ENCODE measurements at places on chromosomes 3 and 15.

DNA sequence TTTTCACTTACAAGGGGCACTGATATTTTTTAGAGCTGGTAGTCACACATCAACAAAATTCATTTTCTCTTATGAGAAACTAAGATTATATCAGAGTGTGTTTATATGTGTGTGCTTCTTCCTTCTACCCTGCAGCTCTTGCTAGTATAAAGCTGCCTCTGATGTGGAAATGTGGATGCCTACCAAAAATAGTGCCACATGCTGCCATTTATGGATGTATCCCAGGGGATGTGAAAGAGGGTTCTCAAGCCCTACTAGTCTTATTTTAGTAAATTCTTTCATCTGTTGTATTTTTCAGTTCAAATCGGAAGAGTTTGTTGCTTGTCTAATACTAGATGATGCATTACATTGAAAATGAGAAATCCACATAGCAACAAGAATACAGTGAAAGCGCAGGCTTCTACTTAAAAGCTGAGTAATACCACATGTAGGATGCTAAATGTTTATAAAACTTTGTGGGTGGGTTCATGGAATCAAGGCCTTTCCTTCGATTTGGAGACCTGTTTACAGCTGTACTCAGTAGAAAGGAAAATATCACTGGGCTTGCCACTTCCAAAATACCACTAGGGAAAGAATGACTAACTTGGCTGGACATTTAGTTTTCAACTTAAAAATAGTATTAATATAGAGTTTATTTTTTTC is 399.2 kb downstream of the EPHA3 start:
- no peak for DNase-seq

DNA sequence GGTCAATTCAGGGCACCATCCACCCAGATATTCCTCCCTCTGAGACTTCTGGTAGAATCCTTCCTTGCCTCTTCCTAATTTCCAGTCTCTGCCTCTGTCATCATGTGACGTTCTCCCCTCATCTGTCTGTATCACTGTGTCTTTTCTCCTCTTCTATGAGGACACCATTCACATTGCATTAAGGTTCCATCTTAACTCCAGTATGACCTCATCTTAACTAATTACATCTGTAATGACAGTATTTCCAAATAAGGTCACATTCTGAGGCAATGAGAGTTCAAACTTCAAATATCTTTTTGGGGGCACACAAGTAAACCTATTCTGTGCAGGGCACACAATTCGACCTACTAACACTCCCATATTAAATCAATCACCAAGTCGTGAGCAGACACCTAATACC is 169.7 kb downstream of the FHIT start:
- DNase-seq, result no peak

DNA sequence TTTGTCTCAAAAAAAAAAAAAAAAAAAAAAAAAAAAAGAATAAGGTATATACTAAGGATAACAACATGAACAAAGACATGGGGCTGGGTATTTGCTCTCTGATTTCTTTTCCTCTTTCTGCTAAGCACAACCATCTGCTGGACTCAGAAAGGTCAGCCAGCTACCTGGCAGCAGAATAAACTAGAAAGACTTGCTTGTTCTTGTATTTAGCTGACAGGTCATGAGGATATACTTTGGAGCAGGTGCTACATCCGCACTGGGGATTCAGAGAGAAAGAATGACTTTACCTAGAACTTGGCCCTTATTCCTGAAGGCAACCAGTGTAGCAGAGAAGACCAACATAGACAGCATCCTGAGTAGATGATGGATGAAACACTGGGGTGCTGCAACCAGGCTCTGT is 550.5 kb downstream of the NTRK3 start:
- DNase-seq, result no peak

DNA sequence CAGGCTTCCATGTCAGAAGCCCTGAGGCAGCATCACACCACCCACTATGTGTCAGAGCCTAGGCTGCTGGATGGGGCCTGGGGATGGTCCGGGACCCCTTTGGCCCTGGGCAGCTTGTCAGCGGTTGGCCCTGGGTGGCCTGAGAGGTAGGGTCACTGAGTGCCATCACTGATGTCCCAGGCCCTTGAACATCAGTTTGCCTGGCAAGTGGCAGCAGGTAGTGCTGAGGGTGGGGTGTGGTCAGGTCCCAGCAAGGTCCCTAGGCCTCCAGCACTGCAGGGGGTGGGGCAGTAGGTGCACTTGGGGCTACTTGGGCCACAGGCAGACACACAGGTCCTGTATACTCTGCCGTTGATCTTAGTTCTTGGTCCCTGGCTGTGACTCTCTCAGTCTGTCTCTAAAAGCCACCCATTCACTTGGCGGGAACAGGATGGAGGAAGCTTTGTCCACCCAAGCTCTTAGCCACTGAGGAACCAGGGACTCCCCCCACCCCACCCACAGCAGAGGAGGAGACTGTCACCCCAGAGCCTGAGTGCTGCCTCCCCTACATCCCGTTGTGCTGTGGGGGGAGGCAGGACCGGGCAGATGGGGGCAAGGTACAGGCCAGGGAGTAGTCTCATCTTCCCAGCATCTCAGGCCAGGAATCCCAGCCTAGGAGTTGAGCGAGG is 5.8 kb downstream of the GNAI2 start:
- DNase-seq, result no peak

DNA sequence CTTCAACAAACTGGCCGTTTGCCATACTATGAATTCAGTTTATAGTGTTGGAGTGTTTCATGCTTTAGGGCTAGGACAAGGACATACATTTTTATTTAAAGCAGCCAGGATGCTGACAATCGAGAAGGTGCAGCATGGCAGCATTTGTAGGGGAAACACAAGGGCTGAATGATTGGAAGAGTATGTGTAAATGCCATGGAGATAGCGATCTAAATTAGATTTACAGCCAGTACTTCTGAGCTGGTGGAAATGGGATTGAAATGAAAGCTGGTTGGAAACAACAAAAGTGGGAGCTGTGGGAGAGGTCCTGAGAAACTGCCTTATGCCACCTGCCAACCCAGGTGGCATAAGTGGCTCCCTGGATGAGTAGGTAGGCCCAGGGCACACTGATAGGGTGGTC is 209.9 kb upstream of the MRPL3 start:
- DNase-seq, result no peak

DNA sequence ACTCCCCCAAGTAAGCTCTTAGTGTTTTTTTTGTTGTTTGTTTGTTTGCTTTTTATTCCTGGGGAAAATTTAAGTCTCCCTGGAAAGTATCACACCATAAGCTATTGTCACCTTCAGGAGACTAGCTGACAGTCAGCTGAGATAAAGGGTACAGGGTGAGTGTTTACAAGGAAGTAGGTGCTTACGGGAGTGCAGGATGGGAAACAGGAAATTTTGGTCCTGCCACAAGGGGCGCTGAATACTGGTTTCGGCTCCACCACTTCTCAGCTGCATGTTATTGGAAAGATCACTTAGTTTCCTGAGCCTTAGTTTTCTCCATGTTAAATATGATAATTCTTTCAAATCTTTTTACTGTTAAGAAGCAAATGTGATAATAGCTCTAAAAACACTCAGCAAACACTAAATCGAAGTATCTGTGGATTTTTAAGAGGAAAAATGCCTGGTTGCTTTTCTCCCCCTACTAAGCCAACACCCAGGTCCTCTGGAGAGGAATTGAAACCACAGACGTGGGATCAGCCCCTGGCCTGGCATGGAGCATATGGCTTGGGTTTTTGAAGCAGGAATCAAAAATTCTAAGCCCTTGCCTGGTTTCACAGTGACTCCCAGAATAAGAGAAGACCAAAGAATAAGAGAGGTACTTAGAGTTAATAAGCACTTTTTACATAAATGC is 90.7 kb downstream of the SCN11A start:
- peak; percentile 7 for DNase-seq

GRCh38 chr15:100693451-100693850 is 91.1 kb downstream of the ASB7 start:
- no peak for DNase-seq

DNA sequence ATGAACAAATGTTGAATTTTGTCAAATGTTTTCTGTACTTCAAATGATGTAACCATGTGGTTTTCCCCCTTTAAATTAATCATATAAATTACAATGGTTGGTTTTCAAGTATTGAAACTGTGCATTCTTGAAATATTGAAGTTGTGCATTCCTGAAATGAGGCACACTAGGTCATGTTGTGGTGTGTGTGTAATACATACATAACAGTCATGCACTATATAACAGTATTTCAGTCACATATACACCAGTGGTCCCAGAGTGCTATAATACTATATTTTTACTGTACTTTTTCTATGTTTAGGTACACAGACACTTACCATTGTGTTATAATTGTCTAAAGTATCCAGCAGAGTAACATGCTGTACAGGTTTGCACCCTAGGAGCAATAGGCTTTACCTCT is 11.0 kb upstream of the IQCF5 start:
- DNase-seq, result no peak

DNA sequence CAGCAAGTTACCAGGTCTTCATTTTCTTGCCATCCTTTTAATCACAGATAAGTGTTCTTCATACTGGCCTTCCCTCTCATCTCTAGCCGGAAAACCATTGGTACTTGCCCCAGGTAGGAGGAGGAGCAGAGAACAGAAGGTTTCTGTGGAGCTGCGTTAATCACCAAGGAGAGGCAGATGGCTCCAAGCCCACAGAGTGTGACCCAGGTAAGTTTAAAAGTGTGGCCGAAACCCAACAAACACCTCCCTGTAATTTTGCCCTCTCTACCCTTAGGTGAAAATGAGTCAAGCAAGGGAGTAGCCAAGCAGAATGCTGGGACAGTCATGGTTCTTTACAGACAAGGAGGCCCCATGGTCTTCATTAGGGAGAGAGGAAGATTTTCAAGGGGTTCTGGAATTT is 37.3 kb downstream of the NFKBIZ start:
- no peak for DNase-seq

DNA sequence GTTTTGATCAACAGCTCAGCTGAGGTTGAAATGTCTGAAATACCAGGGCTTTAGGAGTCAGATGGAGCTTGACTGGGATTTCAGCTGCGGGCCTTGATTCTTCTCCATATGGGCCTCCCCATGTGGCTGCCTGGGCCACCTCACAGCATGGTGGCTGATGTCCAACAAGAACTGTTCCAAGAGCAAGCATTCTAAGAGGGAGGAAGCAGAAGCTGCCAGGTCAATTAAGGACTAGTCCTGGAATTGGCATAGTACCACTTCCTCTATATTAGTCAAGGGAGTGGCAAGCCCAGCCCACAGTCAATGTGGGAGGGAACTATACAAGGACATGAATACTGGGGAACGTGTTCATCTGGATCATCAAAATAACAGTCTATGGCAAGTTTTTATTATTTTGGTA is 181.7 kb upstream of the ANKRD28 start:
- DNase-seq, result no peak

DNA sequence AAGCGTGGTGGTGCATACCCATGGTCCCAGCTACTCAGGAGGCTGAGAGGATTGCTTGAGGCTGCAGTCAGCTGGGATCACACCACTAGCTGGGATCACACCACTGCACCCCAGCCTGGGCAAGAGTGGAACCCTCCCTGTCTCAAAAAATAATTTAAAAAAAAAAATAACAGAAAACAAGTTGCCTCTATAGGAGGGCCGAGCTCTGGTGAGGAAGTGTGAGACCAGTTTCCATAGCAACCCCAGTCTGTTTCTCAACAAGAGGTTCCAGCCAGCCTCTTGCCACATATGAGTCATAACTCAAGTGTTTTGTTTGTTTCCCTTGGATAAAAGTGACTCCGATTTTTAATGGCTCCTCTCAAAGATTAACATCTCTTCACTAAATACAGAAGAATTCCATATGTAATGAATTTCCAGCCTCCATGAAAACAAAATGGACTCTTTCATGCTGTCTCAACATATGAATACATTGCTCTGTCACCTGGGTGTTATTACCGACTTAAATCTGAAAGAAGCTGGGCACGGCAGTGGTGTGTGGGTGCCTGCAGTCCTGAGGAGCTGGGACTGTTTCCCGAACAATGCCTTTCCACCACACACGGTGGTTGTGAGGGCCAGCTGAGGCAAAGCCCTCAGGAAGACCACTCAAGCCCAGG is 19.7 kb downstream of the TMEM43 start:
- peak; percentile 65 for DNase-seq

GRCh38 chr15:74422652-74423430 is 10.9 kb downstream of the SEMA7A start:
- no peak for DNase-seq

- DNase-seq, result no peak
These were observed 291.1 kb upstream of the PDZRN3 start for GRCh38 chr3:73915886-73916285.

- no peak for DNase-seq
These were observed 281.1 kb upstream of the TPRG1 start for GRCh38 chr3:188890572-188891270.

GRCh38 chr15:33636234-33636633 is 325.5 kb downstream of the RYR3 start:
- DNase-seq, result no peak

DNA sequence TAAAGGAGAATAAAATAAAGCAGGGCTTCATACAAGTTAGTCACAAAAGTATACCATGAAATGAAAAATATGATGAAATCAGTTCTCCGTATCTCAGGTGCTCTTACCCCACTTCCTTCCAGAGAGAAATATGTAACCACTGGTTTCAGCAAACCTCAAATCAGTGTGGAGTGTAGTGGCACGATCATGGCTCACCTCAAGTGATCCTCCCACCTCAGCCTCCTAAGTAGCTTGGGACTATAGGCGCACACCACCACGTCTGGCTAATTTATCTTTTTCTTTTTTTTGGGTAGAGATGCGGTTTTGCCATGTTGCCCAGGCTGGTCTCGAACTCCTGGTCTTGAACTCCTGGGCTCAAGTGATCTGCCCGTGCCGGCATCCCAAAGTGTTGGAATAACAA is 24.2 kb downstream of the DENND4A start:
- DNase-seq, result peak; percentile 40

- DNase-seq, result no peak
These were observed 446.6 kb upstream of the BCHE start for GRCh38 chr3:166283840-166284239.

DNA sequence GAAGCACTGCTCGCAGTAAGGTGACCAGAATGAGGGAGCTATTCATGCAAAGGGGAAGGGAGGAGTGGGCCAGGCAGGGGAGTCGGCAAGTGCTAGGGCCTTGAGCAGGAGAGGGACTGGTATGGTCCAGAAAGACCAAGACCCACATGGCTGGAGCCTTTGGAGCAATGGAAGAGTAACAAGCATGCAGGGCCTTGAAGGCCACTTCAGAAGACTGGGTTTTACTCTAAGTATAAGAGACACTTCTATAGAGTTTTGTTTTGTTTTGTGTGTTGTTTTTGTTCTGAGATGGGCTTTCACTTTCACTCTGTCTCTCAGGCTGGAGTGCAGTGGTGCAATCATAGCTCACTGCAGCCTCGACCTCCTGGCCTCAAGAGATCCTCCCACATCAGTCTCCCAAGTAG is 42.0 kb downstream of the BFSP2 start:
- DNase-seq, result peak; percentile 27
